ENCODE measurements at places on chromosomes 16 and 17. TPM values are rescaled to one million over a fixed set of nuclear protein-coding genes. Genes with fewer than 3 reads are reported as not detected.

The ABCC6 gene
- 3.0 TPM for total RNA-seq

The PRAC2 gene
- total RNA-seq = not detected

The KRTAP9-8 gene
- total RNA-seq = 0.44 TPM

The LRRC36 gene
- 1.5 TPM for total RNA-seq

The SDF2 gene
- 55.7 TPM for total RNA-seq

The SUMO2 gene
- 88.2 TPM for total RNA-seq

The ZPBP2 gene
- total RNA-seq = not detected

The GCGR gene
- total RNA-seq = 0.27 TPM

The LPO gene
- total RNA-seq = 0.44 TPM

The ALOX15 gene
- 2.9 TPM for total RNA-seq

The KRT33B gene
- total RNA-seq = not detected

The IRX3 gene
- total RNA-seq = 6.7 TPM

The PITPNM3 gene
- total RNA-seq = 5.3 TPM

The TERB1 gene
- not detected for total RNA-seq

The DCAF7 gene
- total RNA-seq = 80.0 TPM

The KCNAB3 gene
- 8.0 TPM for total RNA-seq

The CMTM3 gene
- 21.8 TPM for total RNA-seq

The RNF157 gene
- total RNA-seq = 24.4 TPM

The DHX58 gene
- 6.3 TPM for total RNA-seq

The KRTAP3-2 gene
- not detected for total RNA-seq

The TLCD2 gene
- total RNA-seq = 4.1 TPM

The SOCS7 gene
- 37.7 TPM for total RNA-seq

The OR1F1 gene
- total RNA-seq = not detected

The RPH3AL gene
- total RNA-seq = 7.3 TPM

The TELO2 gene
- 26.3 TPM for total RNA-seq

The TBC1D3H gene
- not detected for total RNA-seq
